Lung microvascular endothelial cell (primary cell): ENCODE measurements at places on chromosomes 3 and 15. TPM values are rescaled to one million over a fixed set of nuclear protein-coding genes. Genes with fewer than 3 reads are reported as not detected.

PLA2G4D gene
- total RNA-seq: not detected in 2 replicates

HTR3E gene
- total RNA-seq: not detected in 2 replicates

CACNA1D gene
- total RNA-seq: not detected in 2 replicates

TGM4 gene
- total RNA-seq: under 0.01 TPM in 1 of 2 replicates, not detected in the other

COPB2 gene
- total RNA-seq: 140 and 174 TPM in 2 replicates

MYRIP gene
- 4.8 and 5.7 TPM in 2 replicates for total RNA-seq

ACTC1 gene
- total RNA-seq: not detected in 2 replicates

PROK2 gene
- not detected in 2 replicates for total RNA-seq

DUOXA2 gene
- not detected in 2 replicates for total RNA-seq
